ENCODE measurements at places on chromosomes 5 and 9.

- no peak for DNase-seq
These were observed 20.1 kb downstream of the CXXC5 start for GRCh38 chr5:139668064-139668880.

- DNase-seq, result no peak
These were observed 29.7 kb downstream of the GPR21 start for GRCh38 chr9:123063177-123063598.

DNA sequence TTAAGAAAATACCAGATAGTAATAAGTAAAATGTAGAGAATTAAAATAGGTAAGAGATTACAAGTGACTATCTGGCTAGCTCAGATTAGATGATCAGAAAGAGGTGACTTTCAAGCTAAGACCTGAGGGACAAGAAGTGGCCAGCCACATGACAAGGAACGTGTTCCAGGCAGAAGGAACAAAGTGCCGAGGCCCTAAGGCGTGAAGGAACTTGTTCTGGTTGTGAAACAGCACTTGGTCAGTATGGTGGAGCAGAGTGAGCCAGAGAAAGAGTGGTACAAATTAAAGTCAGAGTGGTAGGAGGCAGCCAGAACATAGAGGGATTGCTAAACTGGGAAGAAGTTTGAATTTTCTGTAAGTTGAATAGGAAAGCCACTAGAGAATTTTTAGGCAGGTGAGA lies 73.6 kb downstream of the ADRB2 start:
- no peak for DNase-seq

DNA sequence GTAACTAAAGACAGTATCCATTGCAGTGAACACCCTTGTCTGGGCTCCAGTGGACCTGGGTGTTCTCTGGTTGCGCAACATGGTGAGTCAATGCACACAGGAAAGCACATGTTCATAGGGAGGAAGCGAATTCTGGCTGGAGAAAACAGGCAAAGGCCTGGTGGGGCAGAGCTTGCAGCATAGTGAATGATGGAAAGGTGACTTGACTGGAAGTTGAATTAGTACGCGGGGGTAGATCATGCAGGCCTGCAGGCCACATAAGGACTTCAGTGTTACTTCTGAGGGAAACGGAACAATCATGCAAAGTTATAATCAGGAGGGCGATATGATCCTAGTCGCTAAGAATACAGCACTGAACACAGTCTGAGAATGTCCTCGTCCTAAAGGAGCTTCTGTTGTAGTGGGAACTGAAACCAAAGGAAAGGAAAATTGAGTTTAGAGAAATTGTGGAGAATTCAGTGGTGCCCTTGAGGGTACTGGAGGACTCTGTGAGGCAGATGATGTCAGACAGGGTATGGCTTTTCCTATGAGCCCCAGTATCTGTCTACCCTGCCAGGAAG lies 71.9 kb upstream of the RANBP3L start:
- no peak for DNase-seq

- no peak for DNase-seq
These were observed 92.5 kb downstream of the CDH9 start for GRCh38 chr5:26945901-26946300.

GRCh38 chr5:10860645-10861422 lies 99.8 kb upstream of the DAP start:
- no peak for DNase-seq

DNA sequence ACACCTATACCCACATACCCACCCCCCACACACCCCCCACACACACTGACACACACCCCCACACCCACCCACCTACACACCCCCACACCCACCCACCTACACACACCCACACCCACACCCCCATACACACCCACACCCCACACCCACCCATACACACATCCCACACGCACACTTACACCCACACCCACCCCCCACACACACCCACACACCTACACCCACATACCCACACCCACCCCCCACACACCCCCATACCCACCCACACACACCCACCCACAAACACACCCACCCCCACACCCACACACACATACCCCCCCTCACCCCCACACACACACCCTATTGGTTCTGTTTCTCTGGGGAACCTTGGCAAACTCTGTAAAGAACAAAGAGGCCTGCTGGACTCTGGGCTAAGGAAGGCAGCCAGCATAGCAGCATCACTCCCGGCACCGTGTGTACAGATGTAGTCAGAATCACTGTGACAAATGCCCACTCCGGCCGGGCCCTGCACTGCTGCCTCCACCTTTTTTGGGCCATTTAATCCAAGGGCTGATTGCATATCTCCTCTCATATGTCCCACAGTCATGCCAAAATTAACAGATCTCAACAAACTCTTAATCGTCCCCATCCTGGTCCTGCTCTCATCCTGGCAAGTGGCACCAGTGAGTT lies 42.3 kb downstream of the COL23A1 start:
- DNase-seq, result no peak

DNA sequence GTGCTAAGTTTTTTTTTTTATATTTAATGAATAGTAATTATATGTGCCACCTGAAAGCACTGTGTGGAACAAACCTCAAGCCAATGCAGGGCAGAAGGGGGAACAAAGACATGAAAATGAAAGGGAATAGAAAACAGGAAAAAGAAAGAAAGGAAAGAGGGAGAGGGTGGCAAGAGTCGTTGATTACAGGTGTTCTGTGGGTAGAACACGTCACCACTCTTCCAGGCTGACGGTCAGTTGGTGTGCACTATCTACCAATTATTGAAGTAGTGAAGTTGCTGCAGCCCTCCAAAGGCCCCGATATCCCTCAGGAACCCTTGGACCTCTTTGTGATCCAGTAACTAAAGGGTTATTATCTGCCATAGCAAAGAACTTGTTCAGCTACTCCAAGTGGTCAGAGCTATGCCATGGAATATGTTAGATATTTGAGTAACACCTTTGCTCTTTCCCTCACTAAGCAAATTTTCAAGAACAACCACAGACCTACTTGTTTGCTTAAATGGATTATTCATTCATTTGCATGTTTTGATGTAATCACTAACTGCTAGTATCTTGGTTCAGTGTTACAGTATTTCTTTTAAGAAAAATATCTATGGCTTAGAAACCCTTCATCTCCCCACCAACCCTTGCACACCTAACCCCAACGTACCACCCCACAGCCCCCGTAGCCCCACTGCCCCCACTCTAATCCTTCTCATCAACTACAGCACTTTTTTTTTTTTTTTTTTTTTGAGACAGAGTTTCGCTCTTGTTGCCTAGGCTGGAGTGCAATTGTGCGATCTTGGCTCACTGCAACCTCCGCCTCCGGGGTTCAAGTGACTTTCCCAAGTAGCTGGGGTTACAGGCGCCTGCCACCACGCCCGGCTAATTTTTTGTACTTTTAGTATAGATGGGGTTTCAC lies 31.3 kb downstream of the FYB1 start:
- no peak for DNase-seq

GRCh38 chr5:131316822-131317221 lies 53.0 kb downstream of the CDC42SE2 start:
- DNase-seq, result no peak

DNA sequence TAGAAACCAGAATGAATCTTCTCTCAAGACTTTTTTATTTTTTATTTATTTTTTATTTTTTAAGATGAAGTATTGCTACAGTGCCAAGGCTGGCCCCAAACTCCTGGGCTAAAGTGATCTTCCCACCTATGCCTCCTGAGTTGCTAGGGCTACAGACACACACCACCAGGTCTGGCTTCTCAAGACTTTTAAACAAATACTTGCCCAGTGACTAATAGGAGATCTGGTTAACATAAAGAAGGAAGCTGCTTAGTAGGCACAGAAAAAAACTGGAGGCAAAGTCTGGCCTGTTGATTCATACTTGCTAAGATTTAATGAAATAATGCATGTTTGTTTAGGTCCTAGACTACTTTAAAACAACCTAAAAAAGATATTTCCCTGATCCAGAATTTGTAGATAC lies 43.8 kb downstream of the SLC38A9 start:
- DNase-seq, result peak; percentile 42

- DNase-seq, result no peak
These were observed 37.6 kb upstream of the SETD9 start for GRCh38 chr5:56871777-56872176.

- DNase-seq, result no peak
These were observed 139.5 kb upstream of the KLF9 start for GRCh38 chr9:70553707-70554673.

DNA sequence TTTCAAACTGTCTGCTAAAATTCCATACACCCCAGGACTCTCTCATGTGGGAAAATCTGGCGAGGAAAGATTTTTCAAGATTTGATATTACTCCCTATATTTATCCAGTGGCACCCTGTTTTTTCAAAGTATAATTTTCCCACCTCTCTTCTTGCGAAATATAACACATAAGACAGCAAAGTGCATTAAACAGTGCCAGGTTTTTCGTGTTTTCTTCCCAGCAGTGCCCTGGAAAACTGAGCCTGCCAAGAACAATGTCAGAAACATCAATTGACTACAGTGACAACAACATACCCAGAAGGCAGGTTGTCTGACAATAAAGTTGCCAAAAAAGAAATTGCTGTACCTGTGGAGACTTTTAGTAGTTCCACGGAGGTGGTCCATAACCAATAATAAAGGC lies 545.0 kb upstream of the ZNF608 start:
- DNase-seq, result no peak

- DNase-seq, result no peak
These were observed 9.9 kb upstream of the IQGAP2 start for GRCh38 chr5:76393035-76393680.

DNA sequence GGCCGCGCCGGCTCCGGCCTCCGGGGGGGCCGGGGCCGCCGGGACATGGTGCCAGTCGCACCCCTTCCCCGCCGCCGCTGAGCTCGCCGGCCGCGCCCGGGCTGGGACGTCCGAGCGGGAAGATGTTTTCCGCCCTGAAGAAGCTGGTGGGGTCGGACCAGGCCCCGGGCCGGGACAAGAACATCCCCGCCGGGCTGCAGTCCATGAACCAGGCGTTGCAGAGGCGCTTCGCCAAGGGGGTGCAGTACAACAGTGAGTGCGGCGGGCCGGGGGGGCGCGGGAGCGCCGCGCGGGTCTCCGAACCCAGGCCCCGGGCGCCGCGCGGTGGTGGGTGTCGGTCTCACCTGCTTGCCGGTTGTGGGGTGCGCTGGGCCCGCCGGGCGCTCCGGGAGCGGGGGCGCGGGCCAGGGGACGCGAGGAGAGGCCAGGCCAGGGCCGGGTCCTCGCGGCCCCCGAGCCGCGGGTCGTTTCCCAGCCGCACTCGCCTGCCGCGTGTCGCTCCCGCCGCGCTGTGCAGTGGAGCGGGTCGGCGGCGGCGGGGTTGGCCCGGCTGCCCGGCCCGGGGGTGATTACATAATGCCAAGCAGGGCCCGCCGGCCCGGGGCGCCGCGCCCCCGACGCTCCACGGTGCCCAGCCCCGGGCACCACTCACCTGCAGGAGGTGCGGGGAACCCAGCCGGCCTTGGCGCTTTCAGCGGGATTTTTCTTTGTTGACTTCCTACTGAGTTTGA lies 492 bp downstream of the RABL6 start:
- no peak for DNase-seq

DNA sequence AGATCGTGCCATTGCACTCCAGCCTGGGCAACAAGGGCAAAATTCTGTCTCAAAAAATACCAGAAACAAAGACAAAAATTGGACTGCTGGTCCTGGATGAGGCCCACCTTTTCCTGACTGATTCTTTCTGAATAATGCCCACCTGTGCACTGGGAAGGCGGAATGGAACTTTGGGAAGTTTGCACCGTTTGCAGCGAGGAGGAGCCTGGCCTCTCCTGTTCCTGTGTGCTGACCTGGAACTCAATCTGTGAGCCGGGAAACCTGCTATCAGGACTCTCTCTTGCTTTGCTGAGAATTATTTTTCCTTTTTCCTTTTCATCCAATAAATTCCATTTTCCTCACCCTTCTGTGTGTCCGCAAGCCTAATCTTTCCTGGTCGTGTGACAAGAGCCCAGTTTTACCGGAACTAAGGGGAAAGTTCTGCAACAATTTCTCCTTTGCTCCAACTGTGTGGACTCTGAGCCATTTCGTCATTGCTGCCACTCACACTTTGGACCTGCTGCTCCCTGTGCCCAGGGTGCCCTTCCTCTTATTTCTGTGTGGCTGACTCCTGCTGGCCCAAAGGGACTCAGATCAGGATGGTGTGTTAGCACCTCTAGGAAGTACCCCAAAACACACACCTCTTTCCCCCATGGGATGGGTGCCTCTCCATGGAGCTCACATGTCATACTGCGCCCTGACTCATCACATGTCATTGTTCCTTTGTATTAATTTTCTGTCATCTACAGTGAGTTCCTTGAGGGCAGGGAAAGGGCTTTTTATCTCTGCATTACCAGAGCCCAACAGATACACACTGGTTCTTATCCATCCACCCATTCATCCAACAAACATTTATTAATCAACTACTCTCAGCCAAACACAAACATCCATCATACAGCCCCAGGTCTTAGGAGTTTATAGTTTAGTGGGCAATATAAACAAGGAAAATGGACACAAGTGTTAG lies 4.7 kb upstream of the GLRX start:
- no peak for DNase-seq

GRCh38 chr5:53338971-53339370 lies 141.5 kb upstream of the FST start:
- DNase-seq, result no peak

- DNase-seq, result no peak
These were observed 27.0 kb downstream of the UTP15 start for GRCh38 chr5:73592551-73592950.

DNA sequence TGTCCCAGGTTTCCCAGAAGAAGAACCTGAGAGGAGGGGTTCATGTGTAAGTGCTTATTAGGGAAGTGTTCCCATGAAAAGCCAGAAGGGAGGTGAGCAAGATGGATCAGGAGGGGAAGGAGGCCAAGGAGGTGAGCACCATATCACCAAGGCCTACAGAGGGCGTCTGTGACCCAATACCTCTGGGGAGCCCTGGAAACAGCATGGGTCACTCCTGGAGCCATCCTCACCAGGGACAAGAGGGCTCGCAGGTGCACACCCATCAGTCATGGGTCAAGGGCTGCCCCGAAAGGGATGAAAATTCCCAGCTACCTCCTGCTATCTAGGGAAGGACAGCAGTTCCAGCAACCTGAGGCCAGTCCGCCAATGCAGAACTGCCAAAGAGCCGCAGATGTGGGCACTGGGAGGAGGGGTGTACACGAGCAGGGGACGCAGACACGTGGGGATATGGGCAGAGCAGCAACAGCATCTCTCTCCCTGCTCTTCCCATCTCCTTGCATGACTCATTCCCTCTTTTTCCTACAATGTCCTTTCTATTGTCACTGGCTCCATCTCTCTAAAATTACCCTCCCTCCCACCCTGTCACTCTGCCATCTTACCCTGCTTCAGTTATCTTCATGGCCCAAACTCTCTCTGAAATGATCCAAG lies 167.6 kb upstream of the FSTL4 start:
- DNase-seq, result no peak

DNA sequence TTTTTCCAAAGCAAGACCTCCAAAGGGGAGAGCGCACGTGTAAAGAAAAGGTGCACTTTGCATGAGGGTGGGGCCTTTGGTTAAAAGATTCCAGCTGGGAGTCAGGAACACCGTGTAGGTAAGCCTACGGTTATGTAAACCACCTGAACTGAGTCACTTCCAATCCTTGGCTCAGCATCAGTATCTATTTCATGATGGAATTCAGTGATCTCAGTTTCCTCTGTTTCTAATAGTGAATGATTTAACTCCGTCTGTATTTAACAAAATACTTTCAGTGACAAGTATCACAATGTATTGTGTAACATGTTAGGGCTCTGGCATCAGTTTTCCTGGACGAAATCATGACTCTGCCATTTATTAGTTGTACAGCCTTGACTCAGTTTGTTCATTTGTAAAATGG lies 1.3 kb upstream of the SVEP1 start:
- no peak for DNase-seq

Measured in SW 1271 (cell line).